ENCODE measurements at places on chromosomes 16 and 17.

DNA sequence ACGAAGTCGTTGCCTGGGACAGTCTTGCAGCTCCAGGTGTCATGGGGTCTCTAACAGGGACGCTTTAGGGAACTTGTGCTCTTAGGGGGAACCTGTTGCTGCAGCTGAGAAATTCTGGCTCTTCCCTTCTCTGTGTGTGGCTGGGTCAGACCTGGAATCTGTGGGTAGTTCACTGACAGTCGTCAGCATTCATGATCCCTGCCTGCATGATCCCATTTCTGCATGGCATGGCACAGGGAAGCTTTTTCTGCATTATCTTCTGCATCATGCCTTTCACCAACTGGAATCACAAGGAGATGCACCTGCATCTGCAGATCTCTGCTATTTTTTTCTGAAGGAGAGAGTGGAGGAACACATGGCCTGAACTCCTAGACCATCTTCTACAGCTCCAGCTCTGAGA, 85.6 kb downstream of the SOX9 start:
- no peak for DNase-seq

GRCh38 chr16:78900044-78900811, 700.3 kb downstream of the MAF start:
- no peak for DNase-seq

GRCh38 chr17:20217677-20218076, 208.5 kb downstream of the SPECC1 start:
- DNase-seq: no peak

DNA sequence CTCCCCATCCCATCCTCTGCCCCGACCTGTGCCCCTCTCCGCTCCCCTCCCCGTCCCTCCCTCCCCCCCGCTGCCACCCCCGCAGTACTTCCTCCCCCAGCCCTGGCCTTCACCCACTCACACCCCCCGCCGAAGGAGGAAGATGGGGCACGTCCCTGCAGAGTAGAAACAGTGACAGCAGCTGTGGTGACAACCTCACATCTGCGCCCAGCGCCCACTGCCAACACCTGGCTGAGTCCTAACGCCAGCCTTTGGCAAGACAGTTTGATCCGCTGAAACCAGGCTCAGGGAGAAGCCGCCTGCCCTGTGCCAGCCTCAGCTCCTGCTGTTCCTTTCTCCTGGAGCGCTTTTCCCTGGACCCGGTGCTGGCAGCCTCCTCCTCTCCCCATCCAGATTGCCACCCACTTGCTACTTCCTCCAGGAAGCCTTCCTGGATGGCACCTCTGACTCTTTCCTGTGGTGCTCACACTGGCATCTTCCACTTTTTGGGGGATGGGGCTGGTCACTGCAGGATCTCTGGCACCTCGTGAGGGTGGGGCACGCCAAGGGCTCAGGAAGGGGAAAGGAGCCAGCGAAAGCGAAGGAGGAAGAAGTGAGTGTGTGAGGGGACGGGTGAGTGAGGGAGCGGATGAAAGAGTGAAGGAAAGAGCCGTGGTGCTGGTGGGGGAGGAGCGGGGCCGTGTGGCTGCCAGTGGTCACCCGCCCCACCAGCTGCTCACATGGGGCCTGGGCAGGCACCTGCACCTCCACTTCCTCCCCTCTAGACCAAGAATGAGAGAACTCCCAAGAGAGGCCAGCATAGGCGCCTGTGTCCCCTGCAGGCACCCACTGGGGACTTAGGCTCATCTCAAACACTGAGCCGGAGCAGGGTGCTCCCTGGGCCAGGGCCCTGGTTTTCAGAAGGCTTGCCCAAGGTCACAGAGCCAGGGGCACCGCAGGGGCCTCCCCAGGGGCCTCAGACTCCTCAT, 27.0 kb downstream of the ZFPM1 start:
- DNase-seq: no peak

DNA sequence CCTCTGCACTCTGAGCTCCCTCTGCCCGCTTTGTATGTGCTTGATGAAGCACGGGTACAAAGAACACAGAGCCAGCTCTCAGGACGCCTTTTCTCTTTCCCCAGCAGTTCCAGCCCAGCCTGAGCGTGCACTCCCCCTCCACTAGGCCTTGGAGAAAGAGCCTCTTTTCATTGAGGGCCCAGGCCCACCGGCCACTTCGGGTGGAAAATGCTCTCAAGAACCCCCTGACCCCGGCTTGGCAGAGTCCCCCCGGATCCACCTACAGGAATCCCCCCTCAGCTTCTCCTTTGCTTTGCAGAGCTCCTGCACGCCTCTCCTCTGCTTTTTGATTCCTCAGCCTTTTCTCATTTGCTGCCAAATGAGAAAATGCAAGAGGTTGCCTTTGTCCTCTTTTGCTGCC, 30.2 kb downstream of the MRC2 start:
- DNase-seq: no peak

DNA sequence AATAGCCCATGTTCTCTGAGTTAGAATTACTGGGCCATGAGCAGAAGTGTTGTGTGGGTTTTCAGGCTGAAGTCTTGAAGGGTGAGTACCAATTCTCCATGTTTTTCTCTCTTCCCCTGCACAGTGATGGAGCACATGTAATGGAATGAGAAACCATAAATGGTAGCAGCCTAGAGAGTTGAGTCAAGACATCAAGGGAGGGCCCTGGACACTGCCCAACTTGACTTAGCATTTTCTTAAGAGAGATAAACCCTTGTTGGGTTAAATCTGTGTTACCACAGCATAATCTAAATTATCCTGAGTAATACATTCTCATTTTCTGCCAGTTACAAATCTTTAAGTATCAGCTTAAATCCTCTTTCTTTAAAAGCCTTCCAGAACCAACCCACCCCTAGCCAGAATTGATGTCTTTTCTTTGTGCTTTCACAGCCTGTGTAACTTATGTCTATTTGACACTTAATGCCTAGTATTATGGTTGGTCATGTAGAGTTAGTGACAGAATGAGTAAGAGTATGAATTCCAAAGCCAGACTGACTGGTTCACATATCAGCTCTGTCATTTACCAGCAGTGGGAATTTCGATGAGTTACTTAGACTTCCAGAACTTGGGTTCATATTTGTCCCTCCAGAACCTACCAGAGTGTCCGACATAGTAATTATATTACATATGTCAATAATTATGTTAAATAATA, 27.0 kb upstream of the RGS9 start:
- DNase-seq: no peak

- no peak for DNase-seq
Observed at GRCh38 chr17:82323514-82324234, 6.3 kb upstream of the CD7 start.

- DNase-seq: no peak
Observed at GRCh38 chr17:56471696-56472095, 121.8 kb upstream of the NOG start.

Measured in cortex of kidney (tissue), 1 donor.